CD4-positive, alpha-beta T cell treated with Interleukin-6 for 4 hours (primary cell): ENCODE measurements at places on chromosomes 5 and 9.

GRCh38 chr9:130680836-130681768 lies 12.5 kb upstream of the EXOSC2 start:
- DNase-seq: peak; percentile 72

DNA sequence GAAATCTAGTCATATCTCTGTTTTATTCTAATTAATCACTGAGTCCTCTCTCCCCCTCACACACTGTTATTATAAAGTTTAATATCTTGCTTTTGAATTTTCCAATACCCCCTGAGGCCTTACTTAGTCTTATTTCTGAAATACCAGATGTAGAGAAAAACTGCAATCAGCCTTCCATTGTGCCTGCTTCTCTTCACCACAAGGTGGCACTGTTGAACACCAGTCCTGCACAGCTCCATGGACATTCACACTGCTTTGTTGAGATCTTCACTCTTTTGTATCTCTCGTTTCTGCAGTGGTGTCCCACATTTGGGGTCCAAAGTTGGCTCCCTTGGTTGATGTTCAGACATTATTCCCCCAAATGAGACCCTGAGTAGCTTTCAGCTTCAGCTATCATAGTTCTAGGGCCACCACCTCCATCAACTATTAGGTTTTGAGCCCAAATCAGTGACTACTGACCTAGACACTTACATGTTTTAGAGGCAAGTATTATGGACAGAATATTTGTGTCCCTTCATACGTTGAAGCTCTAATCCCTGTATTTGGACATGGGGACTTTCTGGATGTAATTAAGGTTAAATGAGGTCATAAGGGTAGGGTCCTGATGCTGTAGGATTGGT lies 24.3 kb downstream of the BOD1 start:
- no peak for DNase-seq

- DNase-seq: peak; percentile 78
Measured at GRCh38 chr9:91101611-91102168, 260.0 kb downstream of the AUH start.

GRCh38 chr5:14463629-14464028 lies 118.0 kb upstream of the OTULINL start:
- no peak for DNase-seq

DNA sequence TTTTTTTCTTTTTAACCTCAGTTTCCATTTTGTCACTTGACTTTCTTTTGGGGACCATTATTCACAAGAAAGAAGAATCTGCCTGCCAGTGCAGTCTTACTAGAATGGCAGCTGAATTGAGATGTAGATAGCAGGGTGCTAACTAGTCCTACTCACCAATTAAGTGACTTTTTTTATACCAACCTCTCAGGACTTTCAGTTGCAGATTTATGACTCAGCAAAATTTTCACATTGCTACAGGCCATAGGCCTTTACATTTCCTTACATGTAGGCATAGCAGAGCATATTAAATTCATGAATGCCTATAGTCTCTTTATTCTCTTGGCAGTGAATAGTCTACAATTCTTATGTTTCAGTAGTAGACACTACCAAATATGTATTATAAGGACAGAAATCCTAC lies 54.0 kb upstream of the FKTN start:
- DNase-seq: no peak

DNA sequence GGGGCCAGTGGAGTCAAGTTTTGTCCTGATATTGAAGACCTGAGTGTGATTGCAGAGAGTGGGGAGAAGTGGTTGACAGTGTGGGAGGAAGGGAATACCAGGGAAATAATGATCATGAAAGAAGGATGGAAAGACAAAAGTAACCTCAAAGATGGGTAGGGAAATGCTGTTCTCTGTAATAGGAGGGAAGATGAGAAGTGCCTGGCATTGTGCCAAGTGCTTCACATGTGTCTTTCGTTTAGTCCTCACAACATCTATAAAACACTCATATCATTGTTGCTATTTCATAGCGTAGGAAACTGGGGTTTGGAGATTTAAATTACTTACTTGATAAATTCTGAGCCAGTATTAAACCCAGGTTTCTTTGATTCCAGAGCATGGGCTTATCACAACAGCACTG lies 472.3 kb downstream of the LRRC70 start:
- DNase-seq: no peak

- peak; percentile 40 for DNase-seq
Measured at GRCh38 chr9:92763721-92764380, 782 bp downstream of the BICD2 start.

DNA sequence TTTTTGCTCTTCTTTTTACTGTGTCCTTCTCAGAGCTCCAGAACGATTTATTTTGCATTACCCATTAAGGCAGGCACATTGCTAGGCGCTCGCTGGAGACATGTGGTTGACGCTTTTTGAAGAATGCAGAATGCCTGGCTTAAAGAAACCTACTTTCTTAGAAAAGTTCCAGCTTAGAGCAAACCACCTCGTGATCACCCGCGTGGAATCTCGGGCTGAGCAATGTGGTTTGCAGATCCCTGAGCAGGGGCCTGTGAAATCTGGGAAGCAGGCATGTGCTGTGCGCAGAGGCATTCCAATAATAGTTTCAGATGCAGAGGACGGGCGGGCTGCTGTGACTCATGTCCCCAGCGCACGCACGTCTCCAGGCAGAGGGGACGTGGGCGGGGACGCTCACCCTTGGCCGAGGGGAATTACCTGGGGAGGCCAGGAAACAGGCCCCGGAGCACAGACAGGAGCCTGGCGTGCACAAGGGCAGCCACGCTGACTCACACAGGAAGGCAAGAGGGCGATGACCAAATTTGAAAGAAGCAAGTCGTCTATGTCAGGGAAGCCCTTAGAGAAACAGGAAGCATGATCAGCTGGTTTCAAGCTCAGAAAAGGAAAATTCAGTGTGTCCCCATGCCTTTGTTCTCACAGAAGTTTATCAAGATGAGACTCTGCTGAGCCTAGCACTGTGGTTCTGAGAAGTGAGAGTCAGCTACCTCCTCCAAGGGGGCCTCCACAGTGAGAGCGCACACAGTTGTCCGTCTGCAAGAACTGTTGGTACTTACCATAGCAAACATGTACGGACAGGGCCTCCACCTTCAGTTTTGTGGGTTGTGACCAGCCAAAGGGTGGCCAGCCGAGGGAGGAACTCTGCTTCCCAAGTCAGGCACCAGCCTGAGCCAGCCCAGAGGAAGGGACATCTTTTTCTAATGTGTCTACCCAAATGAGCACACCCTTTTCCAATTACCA lies 218.6 kb downstream of the PIK3R1 start:
- DNase-seq: peak; percentile 94

DNA sequence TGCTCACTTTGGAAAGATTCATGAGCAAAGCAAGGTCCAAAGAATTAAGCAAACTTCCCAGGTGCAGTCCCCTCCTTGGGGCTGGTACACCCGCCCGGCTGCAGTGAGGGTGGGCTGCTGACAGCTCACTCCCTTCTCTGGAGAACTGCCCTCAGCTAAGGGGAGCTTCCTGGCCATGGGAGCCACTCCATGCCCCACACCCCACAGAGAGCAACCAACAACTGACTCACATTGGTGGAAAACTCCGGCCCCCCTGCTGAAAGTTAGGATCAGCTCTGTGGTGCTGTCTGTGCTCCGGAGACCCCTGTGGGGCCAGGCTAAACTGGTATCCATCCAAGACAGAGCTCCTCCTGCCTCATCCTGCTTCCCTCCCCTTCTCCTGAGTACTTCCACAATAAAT lies 223.0 kb downstream of the GABBR2 start:
- no peak for DNase-seq

DNA sequence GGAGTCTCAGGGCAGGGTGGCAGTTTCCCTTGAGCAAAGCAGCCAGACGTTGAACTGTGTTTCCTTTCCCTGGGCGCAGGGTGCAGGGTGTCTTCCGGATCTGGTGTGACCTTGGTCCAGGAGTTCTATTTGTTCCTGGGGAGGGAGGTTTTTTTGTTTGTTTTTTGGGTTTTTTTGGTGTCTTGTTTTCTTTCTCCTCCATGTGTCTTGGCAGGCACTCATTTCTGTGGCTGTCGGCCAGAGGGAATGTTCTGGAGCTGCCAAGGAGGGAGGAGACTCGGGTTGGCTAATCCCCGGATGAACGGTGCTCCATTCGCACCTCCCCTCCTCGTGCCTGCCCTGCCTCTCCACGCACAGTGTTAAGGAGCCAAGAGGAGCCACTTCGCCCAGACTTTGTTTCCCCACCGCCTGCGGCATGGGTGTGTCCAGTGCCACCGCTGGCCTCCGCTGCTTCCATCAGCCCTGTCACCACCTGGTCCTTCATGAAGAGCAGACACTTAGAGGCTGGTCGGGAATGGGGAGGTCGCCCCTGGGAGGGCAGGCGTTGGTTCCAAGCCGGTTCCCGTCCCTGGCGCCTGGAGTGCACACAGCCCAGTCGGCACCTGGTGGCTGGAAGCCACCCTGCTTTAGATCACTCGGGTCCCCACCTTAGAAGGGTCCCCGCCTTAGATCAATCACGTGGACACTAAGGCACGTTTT lies 3.5 kb upstream of the PHYHD1 start:
- DNase-seq: no peak

DNA sequence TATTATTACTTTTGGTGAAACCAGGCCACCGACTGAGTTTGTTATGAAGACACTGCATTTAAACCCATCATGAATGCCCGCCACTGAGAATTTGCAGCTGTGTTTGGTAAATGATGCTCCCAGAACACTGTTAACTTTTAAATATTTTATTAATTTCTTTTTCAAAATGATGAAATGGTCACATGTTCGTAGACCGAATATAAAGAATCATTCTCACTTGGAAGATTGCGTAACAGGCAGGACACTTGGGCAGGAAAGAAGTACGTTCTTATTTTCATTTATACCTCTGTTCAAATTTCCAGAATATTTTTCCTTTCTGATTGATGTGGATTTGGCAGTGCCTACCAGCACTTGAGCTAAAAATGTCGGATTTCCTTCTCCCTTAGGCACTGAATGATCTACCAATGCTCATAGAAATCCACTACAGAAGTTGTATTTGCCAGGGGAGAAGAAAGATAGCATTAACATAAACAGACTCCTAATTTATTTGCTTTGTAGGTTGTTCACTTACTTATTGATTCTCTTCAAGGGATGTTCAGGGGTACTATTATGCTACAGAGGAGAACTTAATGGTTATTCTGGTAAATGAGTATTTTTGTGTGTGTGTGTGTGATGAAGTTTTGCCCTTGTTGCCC lies 13.8 kb downstream of the CYFIP2 start:
- no peak for DNase-seq

DNA sequence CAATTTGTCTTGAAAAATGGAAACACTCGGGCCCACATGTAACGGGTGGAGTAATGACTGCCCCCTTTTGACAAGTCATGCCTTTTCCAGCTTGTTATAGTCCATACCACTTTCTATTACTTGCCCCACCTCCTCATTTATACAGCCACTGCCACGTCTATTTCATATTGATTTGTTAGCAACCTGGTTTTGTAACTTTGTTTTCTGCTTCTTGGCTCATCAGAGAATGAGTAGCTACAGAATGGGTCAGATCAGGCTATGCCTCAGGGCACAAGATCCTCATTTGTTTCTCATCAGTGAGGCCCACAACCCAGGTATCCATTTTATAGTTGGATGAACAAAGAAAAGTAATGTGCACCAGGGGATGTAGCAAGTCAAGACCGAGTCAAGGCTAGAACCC lies 1.7 kb downstream of the GFRA3 start:
- no peak for DNase-seq

- DNase-seq: no peak
Measured at GRCh38 chr5:1521671-1522600, 1.8 kb downstream of the LPCAT1 start.

DNA sequence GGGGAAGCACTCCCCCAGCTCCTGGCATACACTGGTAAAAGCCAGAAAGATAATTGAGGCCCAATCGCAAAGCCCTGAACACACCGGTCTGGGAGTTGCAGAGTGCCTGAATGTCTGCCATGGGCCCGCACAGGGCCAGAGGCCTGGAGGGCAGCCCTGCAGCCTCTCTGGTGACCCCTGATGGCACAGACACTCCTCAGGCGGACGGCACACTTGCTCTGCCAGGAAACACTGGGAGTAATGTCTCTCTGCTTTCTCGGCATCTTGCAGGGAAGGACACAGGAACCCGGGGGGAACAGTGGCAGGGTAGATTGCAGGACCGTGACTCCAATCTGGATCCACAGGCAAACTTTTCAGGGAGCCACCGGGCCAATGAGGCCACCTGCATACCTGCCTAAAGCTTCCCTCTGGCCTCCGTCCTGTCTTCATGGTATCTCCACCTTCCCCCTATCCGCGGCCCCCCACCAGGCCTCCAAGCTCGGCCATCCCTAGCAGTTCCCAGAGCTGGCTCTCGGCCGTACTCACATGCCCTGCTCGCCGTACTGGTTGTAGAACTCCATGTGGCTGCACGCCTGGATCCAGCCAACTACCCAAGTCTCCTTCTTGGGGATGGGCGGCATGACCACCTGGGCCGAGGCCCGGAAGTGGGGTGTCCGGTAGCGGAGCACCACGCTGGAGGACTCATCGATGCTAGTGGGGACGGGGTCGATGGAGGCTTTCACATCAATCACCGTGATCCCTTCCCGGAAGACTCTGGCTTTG lies 797 bp downstream of the FAM78A start:
- peak; percentile 42 for DNase-seq

DNA sequence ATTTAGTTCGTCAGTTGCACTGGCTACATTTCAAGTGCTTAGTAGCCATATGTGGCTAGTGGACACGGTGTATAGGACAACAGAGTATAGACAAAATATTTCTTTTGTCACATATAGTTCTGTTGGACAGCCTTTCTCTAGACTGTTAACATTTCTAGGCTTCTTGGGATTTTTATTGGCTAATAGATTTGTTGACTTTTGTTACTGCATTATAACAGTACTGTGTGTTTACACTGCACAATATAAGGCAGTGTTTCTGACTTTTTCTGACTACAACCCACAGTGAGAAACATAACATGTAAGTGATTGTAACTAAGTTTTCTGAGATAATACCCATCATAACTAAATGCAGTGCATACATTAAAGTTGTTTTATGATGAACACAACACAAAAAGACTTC lies 11.3 kb downstream of the FBXO38 start:
- DNase-seq: no peak

- no peak for DNase-seq
Measured at GRCh38 chr5:14502294-14502690, 79.3 kb upstream of the OTULINL start.

DNA sequence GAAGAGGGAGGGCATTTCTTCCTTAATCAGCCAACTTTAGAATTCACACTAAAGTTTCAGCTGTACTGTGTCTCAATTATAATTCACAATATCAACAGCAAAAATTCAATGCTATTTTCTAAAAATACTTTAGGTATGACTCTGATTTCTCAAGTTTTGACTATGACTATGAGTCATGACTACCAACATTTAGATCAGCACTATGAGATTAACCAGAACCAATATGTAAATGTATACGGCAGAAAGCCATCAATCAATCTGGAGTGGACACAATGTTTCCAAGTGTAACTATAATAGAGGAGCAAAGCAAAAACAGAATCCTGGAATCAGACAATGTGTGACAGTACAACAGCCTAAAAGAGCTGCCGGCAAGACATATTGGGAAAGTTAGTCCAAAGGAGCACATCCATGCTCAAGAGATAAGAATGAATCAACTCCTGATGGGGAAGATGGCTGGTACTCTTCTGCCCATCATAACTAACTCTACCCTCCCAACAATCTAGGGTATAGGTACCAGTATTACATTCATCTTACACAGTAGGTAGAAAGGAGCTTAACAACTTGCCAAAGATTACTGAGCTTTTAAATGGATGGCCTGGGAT lies 294.4 kb downstream of the SEMA5A start:
- no peak for DNase-seq
